H9 (cell line): ENCODE measurements at places on chromosomes 7 and 10.

DNA sequence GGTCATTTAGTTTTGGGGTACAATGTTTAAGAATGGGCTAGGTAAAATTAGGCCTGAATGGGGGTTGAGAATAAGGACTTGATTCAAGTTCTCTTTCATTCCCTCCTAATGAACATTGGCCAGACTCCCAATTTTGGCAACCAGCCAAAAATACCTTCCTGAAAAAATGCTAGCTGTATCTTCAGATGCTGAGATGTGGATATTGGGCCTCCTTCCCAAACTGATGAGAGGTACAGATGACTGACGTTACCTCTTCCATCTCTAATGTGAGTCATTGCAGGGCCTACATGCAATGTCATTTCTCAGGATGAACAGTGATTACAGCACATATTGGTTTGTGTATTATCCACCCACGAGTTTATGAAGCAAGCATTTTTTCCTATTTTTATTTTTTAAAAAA, 151.6 kb downstream of the SND1 start:
- H3K4me3 ChIP-seq = no peak overlapping the region
- no peak for DNase-seq
- no peaks in the 10 kb centered on the region for H3K27me3 ChIP-seq
- H3K27ac ChIP-seq = no peak overlapping the region

- H3K36me3 ChIP-seq = no peaks in the 10 kb centered on the region
- no peak for DNase-seq
- H3K27ac ChIP-seq = no peak overlapping the region
- H3K4me3 ChIP-seq = no peak overlapping the region; the same call in 2 of the 3 replicates
- H3K27me3 ChIP-seq = no peaks in the 10 kb centered on the region
- no peaks in the 10 kb centered on the region for H3K4me1 ChIP-seq
Observed at GRCh38 chr10:104557966-104558365, 83.1 kb upstream of the SORCS3 start.

GRCh38 chr10:128843972-128844371, 623.1 kb upstream of the MGMT start:
- DNase-seq = no peak
- no peaks in the 10 kb centered on the region for H3K36me3 ChIP-seq
- H3K4me1 ChIP-seq = no peaks in the 10 kb centered on the region
- H3K27me3 ChIP-seq = no peaks in the 10 kb centered on the region

- no peak for DNase-seq
- no peak overlapping the region for H3K4me3 ChIP-seq
Observed at GRCh38 chr7:81694711-81695110, 75.1 kb downstream of the HGF start.

GRCh38 chr7:95047291-95047690, 139.9 kb downstream of the PPP1R9A start:
- H3K4me1 ChIP-seq = peaks cover 2% of the 10 kb centered on the region; the same call in 1 of the 2 replicates
- H3K27ac ChIP-seq = no peak overlapping the region
- H3K27me3 ChIP-seq = no peaks in the 10 kb centered on the region
- H3K36me3 ChIP-seq = no peaks in the 10 kb centered on the region
